ENCODE measurements at places on chromosomes 4 and X.

- peak; percentile 51 for DNase-seq
Observed at GRCh38 chr4:152535360-152535902, 461 bp downstream of the FBXW7 start.

GRCh38 chrX:77597511-77597910 lies 150.3 kb downstream of the FGF16 start:
- DNase-seq: no peak

GRCh38 chr4:41427306-41427882 lies 110.6 kb upstream of the LIMCH1 start:
- DNase-seq: no peak

- no peak for DNase-seq
Observed at GRCh38 chr4:130025701-130026100, 929.7 kb downstream of the C4orf33 start.

- DNase-seq: no peak
Observed at GRCh38 chr4:163331629-163332376, 593 bp downstream of the NPY1R start.

- DNase-seq: no peak
Observed at GRCh38 chr4:6710996-6711395, 1.3 kb upstream of the MRFAP1L1 start.

DNA sequence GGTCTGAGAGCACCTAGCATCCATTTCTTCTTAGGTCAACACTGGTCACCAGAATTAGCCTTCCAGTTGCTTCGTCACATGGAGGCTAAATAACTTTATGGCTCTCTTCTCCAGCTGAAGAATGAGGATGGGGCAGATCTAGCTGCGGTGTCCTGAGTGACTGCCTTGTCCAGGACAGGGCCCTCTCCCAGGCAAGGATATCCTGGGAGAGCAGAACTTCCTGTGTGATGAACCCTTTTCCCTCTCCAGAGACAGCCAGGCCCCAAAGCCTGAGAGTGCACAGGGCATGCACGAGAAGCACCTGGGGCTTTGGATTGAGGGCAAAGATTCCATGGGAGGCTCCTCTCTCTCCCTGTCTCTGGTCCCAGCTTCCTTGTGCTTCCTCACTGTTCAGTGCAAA lies 108.2 kb upstream of the MAMLD1 start:
- no peak for DNase-seq

Data from activated T-cell treated with anti-CD3 and anti-CD28 coated beads, Interleukin-2, amount 50 U/mL, for 72 hours (primary cell).